ENCODE measurements at places on chromosomes 2 and 18.

DNA sequence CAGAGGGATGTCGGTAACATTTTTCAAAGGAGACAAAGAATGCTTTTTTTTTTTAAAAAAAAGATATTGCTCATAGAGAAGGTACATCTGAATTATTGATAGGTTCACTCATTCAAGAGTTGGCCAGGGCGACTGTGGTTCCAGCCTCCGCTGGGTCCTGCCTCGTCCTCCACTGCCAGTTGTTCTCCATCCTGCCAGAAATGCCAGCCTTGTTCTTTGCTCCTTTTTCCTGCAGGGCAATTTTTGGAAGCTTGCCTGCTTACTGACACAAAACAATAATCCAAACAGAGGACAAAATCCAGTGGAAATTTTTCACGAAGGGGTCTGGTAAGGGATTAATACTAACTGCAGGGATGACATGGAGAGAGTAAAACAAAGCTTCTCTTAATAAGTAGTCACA lies 1113.0 kb downstream of the CBLN2 start:
- DNase-seq = no peak

DNA sequence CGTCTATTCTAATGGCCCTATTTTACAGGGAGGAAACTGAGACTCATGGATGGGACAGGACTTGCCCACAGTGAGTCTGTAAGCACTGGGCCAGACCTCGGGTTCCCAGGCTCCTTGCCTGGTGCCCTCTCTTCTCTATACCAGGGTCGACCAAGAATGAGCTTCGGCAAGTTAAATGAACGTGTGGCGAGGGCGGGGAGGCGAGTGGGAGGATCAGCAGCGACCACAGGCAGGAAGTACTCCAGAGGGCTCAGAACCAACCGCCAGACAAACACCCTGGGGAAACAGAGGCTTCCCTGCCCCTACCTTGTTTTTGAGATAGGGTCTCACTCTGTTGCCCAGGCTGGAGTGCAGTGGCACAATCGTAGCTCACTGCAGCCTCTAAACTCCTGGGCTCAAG lies 177.7 kb upstream of the SMAD2 start:
- DNase-seq = no peak

DNA sequence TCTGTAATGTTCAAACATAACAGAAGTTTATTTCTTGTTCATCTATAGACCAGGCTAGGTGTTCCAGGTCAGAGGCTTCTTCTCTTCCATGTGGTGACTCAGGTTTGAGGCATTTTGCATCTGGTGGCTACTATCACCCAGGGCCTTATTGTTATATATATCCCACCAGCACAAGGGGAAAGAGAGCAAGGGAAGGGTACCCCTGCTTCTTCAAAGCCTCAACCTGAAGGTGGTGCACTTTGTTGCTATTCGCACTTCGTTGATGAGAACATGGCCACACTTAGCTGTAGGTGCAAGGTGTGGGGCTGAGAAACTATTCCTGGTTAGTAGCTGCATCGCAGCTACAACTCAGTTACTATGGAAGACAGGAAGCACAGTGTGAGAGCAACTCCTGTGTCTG lies 27.4 kb upstream of the SLC3A1 start:
- no peak for DNase-seq

DNA sequence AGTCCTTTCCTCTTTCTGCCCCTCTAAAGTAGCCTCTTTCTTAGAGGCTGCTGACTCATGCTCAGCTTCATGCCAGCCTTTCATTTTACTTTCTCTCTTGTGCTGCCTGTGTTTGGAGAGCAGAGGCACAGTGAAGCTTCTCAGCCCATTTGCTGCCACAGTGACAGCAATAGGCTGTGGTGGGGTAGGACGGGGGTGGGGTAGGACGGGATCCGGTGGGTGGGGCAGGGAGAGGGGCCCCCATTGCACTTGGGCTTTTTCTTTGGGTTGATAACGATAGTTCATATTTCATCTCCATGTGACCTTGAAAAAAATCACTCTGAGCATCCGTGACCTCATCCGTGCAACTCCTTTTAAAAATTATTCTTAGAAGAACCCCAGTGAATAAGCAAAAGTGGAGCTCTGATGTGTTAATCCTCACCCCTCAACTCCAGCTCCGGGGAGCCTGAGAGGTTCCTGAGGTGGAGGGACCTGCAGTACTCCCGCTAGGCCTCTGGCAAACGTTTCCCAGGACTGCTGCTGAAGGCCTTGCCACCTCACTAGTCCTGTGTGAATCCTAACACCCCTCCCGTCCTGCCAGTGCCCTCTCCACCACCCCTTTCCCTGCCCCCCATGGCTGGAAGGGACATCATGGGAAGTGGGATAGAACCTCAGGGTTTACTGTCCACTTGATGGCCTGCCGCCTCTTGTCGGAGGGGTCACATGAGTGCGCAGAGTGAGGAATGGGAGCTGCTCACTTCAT lies 70.8 kb downstream of the INPP4A start:
- DNase-seq = no peak

DNA sequence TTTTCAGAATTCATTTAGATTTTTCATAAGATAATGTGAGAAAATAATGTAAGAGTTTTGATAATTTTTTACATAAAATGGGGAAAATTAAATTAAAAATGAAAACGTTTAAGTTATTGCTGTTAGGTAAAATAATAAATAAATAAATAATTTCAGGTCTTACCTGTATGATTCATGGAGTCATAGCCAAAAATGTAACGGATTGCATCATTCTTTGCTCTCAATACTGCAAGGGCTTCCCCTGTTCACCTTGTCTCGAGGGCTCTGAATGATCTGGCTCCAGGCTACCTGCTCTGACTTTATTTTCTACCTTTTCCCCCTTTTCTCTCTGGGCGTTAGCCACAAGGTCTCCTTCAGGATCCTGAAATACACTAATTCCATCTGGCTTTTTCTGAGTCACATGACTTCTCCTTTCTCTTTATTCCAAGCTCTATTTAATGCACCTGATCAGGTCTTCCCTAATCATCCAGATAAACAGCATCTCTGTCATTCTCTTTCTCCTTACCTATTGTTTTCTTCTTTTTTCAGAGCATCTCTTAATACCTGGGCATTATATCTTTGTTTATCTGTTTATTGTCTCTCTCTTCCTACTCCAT lies 30.0 kb upstream of the CFAP36 start:
- no peak for DNase-seq

DNA sequence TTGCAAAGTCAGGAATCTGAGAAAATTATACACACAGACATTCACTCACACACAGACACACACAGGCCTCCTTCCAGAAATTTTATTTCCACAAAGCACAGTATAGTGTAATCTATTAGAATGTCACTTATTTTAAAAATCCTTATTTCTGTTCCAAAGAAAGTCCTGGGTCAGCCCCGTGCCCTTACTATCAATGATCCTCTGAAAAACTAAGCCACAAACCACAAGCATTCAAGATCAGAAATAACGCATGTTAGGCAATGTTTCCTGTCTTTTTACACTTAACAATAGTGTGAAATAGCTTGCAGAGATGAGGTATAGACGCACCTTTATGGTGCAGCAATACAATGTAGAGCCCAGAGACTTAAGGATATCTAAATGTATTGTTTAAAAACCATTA lies 25.8 kb downstream of the TBC1D8 start:
- DNase-seq = no peak

GRCh38 chr2:211306929-211307328 lies 750.5 kb downstream of the CPS1 start:
- no peak for DNase-seq

GRCh38 chr2:108634011-108634410 lies 85.3 kb upstream of the RANBP2 start:
- DNase-seq = no peak

- no peak for DNase-seq
Observed at GRCh38 chr2:214100488-214100887, 310.4 kb upstream of the VWC2L start.

DNA sequence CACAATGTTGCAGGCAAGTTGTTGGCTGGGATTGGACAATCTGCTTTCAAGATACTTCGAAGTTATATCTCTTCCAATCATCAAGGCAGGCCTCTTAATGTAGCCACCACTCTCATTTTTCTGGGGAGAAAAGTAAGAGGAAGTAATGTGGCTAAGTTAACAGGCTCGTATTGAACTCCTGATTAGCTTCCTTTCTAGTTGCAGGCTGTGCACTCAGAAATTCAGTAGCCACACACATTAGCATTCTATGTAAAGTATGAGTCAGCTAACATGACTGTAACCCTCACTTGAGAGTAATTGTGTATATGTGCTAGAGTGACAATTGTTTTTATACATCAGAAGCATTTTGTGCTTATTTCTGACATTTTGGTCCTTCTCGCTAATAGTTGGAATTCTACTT lies 3.3 kb downstream of the TWSG1 start:
- DNase-seq = no peak

DNA sequence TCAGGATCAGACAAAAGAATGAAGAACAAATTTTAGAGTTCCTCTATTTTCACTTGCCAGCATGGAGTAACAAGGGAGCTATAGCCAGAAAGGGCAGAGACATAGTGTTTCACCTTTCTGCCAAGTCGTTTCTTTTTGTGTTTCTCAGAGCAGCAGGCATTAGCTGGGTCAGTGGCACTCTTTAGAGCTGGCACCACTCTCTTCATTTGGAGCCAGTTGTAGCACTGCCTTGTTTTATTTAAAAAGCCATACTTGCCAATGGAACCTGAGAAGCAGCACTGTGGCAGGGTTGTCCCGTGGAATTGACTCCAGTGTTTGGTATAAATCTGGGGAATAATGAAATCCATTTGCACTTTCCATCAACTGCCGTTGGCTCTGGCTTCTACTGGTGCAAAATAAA lies 64.0 kb downstream of the LRRTM4 start:
- DNase-seq = no peak

DNA sequence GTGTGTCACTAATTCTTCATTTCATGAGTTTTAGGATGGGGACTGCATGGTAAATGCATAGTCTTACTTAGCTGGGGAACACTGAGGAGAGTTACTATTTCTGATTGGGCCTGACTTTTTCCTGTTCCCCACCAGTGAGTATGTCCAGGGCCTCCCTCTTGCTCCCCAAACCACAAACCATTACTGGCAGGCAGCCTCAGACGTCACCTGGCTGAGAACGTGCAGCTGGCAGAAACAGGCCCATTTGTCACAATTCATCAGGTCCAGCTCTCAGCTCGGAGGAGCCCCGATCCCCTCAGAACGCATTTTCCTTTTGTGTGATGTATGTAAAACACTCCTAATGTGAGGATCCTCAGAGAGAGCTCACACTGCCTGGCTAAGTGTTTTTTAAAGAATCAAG lies 71.7 kb upstream of the SIX3 start:
- DNase-seq = no peak

- no peak for DNase-seq
Observed at GRCh38 chr2:199850218-199850717, 724 bp downstream of the FTCDNL1 start.

- DNase-seq = no peak
Observed at GRCh38 chr2:195619590-195619989, 37.4 kb upstream of the SLC39A10 start.

DNA sequence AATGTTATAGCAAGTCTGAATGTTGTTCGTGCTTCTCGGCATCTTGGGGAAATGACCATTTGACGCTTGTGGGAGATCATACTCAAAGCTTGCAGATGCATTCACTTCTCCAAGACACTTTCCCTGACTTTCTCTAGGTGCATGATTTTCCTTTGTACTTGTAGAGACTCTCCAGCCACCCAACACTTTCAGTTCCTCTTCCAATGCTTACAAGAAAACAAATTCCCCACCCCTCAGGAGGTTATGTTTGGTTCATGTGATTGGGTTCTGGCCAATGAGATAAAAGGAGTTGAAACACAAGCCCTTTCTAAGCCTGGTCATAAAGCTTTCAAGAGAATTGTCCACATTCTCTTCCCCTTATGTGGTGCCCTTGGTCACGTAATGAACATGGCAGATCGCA lies 156.3 kb downstream of the EPHA4 start:
- DNase-seq = no peak

DNA sequence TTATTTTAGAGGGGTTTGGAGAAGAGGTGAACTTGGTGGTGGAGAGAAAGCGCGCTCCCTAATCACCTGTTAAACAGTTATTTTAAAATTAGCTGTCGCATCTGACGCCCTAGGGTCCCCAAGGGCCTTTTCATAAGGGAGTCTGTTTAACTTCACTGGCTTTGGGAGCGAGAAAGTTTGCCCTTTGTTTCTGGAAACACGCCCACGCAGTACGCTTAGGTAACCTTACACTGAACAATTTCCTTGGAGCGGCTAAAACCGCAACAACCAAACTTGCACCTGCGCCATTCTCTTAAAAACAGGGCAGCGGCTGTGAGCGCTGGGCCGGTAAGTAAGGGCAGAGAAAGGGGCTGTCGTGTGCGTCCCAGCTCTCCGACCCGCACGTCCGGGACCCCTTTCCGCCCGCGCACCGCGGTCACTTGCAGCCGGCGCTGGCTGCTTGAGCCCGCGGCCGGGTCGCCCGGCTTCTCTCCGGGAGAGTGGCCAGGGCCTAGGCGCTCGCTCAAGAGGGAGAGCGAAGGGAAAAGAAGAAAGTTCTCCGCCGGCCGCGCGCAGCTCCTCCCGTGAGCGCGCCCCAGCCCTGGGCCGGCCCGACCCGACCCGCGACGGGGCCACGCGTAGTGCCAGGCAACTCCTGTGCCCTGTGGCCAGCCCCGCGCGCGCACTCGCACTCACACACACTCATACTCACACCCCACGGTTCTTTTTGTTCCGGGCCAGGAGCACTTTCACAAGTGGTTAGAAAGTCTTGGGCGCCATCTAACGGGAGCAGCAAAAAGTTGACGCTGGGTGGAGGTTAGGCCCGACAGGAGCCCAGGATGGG lies 19.2 kb downstream of the POU3F3 start:
- no peak for DNase-seq

GRCh38 chr18:13558124-13558523 lies 168.2 kb downstream of the FAM210A start:
- no peak for DNase-seq

DNA sequence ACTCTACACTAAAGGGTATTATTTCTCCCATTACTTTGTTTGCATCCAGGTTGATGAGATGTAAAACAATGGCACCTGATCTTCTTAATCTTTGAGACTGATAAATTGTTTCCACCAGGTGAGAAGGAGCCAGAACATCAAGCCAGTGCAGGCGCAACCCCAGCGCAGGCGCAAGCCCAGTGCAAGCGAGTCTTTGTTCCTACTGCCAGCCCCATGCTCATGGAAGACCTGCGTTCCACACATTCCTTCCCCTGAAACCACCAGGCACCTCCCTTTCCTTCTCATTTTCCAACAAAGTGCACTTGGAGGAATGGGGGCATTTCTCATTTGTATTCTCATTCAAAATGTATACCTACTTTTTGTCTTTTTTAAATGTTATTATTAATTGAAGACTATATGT lies 188.7 kb upstream of the SMAD2 start:
- DNase-seq = no peak

GRCh38 chr2:119483896-119484718 lies 40.2 kb downstream of the SCTR start:
- DNase-seq = no peak

DNA sequence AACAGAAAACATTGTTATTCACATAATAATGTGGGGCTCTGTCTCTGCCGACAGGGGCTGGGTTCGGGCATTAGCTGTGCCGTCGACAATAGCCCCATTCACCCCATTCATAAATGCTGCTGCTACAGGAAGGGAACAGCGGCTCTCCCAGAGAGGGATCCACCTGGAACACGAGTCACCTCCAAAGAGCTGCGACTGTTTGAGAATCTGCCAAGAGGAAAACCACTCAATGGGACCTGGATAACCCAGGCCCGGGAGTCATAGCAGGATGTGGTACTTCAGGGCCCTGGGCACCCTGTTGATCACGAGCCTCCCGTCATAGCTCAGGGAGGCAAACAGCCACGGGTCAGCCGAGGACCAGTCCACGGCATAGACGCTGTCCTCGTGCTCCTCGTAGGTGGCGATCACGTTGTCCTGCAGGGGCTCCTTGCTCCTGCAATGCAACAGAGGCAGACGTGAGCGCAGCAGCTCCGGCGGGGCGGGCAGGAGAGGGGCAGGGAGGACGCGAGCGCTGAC lies 188.5 kb downstream of the EIPR1 start:
- DNase-seq = no peak

- no peak for DNase-seq
Observed at GRCh38 chr2:109535217-109535946, 78.4 kb downstream of the SEPTIN10 start.
